ENCODE measurements at places on chromosomes 11 and 22. TPM values are rescaled to one million over a fixed set of nuclear protein-coding genes. Genes with fewer than 3 reads are reported as not detected.
A peak's percentile ranks its signal among the peaks of the same experiment; 100 is the strongest.

- H3K4me1 ChIP-seq = no peaks in the 10 kb centered on the region
- no peak overlapping the region for H3K27ac ChIP-seq
- H3K4me3 ChIP-seq = no peak overlapping the region
- DNase-seq = no peak
Observed at GRCh38 chr11:4677948-4678347, 19.7 kb downstream of the OR51E2 start.

SEC14L2 gene
- total RNA-seq = 9.4 TPM

DNA sequence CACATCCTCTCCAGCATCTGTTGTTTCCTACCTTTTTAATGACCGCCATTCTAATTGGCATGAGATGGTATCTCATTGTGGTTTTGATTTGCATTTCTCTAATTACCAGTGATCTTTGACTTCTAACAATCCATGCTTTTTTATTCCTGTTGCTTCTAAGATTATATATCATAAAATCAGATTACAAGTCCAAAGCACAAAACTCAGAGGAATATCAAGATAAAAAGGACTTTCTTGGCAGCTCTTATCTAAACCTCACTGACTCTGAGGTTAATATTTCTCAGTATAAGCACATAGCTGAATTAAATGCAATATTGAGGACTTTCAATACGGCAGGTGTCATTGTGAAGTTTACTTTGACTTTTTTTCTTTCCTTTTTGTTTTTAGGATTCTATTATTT is 11.4 kb downstream of the SLC5A12 start:
- H3K27me3 ChIP-seq = no peaks in the 10 kb centered on the region
- H3K27ac ChIP-seq = no peak overlapping the region
- H3K4me3 ChIP-seq = no peak overlapping the region
- no peaks in the 10 kb centered on the region for H3K36me3 ChIP-seq

DNA sequence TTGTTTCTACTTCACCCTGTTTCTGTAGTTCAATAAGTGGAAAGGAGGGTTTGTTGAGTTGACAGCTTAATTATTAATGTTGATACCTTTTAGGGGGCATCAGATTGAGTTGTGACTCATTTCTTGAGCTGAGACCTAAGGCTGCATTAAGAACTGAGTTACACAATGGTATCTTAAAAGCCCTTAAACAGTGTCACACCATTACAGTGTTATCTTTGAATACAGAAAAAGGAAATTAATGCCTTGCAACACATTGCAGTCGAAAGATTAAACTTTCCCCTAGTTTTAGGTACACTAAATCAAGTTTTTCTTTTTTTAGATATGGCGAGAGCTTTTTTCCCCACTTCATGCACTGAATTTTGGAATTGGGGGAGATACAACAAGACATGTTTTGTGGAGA is 16.7 kb downstream of the PAFAH1B2 start:
- no peak for DNase-seq
- H3K27me3 ChIP-seq = no peaks in the 10 kb centered on the region
- peak overlapping the region; percentile 34 for H3K27ac ChIP-seq

DNA sequence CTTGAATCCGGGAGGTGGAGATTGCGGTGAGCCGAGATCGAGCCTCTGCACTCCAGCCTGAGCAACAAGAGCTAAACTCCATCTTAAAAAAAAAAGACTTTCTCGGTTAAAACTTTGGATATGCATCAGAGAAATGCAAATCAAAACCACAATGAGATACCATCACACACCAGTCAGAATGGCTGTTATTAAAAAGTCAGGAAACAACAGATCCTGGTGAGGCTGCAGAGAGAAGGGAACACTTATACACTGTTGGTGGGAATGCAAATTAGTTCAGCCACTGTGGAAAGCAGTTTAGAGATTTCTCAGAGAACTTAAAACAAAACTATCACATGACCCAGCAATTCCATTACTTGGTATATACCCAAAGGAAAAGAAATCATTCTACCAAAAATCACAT is 619.4 kb upstream of the KIRREL3 start:
- DNase-seq = no peak
- no peak overlapping the region for H3K27ac ChIP-seq
- H3K4me3 ChIP-seq = no peak overlapping the region
- no peaks in the 10 kb centered on the region for H3K36me3 ChIP-seq
- H3K4me1 ChIP-seq = no peaks in the 10 kb centered on the region
- no peaks in the 10 kb centered on the region for H3K27me3 ChIP-seq

DNA sequence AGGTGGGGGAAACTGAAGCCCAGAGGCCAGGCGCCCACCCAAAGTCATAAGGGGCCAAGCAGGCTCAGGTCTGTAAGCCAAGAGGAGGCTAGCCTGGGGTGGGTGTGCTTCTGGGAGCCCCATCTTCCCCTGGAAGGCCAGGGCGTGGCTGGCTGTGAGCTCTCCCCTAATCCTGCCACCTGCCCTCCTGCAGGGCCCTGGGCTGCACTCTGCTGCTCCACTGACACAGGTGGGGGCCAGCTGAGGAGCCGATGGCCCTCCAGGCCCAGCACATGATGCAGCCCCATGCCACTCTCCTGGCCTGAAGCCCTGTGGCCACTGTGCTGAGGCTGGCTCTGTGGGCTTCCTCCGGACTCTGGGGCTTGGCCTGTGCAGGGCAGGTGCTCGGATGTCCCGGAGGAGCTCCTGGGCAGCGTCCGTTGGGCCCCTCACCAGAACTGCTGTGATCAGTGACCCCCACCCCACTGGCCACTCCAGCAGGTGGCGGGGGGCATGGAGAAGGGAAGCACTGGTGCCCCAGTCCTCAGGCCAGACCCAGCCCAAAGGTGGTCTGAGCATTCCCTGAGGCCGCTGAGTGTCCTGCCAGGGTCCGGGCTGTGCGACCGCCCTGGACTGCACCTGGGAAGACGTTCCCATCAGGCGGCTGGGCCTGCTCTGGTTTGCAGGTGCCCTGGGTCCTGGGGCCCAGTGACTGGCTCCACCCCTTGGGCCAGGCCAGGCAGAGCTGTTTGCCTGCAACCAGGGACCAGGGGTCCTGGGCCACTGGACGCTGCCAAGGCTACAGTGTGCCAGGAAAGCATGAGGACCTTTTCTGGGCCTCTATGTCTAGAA is 8.5 kb downstream of the PIM3 start:
- peaks cover 35% of the 10 kb centered on the region for H3K4me1 ChIP-seq
- no peak for DNase-seq
- H3K27ac ChIP-seq = no peak overlapping the region
- no peak overlapping the region for H3K4me3 ChIP-seq
- no peaks in the 10 kb centered on the region for H3K27me3 ChIP-seq

DNA sequence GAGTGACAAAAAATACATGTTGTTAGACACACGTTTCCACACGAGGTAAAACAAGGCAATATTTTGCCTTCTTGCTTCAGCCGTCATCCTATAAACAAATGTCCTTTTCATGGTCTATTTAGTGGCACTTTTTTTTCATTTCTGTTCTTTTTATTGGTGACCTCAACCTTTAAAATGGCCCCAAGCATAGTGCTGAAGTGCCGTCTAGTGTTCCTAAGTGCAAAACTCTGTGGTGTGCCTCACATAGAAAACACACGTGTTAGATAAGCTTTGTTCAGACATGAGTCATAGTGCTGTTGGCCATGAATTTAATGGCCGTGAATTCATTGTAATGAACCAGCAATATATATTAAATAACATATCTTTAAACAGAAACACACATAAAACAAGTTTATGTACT is 15.6 kb downstream of the OVCH2 start:
- H3K4me3 ChIP-seq = no peak overlapping the region
- H3K27ac ChIP-seq = no peak overlapping the region
- DNase-seq = no peak
- H3K4me1 ChIP-seq = peaks cover 17% of the 10 kb centered on the region

- H3K4me1 ChIP-seq = no peaks in the 10 kb centered on the region
- no peak overlapping the region for H3K27ac ChIP-seq
- H3K36me3 ChIP-seq = no peaks in the 10 kb centered on the region
- DNase-seq = no peak
- no peaks in the 10 kb centered on the region for H3K27me3 ChIP-seq
Observed at GRCh38 chr22:36796552-36797175, 20.2 kb downstream of the PVALB start.

CCDC81 gene
- total RNA-seq = 0.16 TPM

- no peaks in the 10 kb centered on the region for H3K36me3 ChIP-seq
- H3K27me3 ChIP-seq = no peaks in the 10 kb centered on the region
- H3K4me1 ChIP-seq = no peaks in the 10 kb centered on the region
Observed at GRCh38 chr22:26848244-26848920, 191.0 kb downstream of the MIAT start.

DNA sequence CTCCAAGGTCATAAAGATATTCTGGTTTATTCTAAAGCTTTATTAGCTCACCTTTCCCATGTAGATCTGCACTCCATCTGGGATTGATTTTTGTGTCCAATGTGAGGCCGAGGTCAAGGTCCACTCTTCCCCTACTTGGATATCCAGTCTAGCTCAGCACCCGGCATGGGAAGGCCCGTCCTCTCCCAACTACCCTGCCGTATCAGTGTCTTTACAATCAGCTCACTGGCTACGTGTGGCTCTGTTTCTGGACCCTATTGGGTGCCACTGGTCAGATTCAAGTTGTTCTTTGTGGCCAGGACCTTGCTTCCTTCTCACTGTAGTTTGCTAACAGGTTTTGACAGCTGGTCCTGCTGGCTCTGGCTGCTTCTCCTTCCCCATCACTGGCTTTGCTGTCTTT is 30.9 kb downstream of the KCNQ1OT1 start:
- no peak overlapping the region for H3K4me3 ChIP-seq
- H3K4me1 ChIP-seq = no peaks in the 10 kb centered on the region
- no peak for DNase-seq
- no peaks in the 10 kb centered on the region for H3K27me3 ChIP-seq

DNA sequence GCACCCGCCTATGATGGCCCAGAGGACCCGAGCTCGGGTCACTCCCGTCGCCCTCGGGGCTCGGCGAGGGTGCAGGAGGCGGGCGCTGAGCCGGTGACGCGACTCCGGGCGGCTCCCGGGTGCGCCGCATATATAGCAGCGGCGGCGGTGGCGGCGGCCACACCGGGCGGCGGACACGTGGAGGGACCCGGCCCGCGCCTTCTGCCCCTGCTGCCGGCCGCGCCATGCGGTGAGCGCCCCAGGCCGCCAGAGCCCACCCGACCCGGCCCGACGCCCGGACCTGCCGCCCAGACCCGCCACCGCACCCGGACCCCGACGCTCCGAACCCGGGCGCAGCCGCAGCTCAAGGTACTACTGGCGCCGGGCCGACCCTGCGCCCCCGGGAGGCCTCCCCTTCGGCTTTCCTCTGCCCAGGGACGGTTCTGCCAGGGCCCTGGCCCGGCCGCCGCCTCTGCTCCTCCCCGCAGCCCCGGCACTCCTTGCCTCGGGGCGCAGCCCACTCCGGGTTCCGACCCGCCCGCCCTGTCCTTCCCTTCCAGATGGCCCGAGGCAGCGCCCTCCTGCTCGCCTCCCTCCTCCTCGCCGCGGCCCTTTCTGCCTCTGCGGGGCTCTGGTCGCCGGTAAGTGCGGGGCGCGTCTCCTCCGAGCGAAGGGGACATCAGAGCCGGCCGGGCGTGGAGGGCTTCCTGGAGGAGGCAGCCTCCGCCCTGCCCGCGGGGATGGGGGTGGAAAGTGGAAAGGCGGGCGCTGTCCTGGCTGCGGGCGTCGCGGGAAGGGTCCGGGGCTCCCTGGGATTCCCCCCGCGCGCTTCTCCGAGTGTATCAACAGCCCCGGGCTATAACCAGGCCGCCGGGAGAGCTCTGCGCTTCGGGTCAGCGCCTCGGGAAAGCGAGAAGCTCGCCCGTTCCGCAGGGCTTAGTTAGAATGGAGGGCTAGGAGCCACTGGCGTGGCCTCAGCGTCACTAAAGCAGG is at the start of gene GAL:
GAL (plus strand) TSS at position 160 of the 972 bp plus-strand sequence; CDS start at position 540, 380 bp downstream.
- no peak within 1 kb of the TSS for H3K27ac ChIP-seq
- peak; percentile 43 for DNase-seq
- H3K27me3 ChIP-seq = peaks cover 46% of the 10 kb centered on the region
- peaks cover 4% of the 10 kb centered on the region for H3K4me1 ChIP-seq
- H3K36me3 ChIP-seq = no peaks in the 10 kb centered on the region
- peak within 1 kb of the TSS; percentile 53 for H3K4me3 ChIP-seq

DNA sequence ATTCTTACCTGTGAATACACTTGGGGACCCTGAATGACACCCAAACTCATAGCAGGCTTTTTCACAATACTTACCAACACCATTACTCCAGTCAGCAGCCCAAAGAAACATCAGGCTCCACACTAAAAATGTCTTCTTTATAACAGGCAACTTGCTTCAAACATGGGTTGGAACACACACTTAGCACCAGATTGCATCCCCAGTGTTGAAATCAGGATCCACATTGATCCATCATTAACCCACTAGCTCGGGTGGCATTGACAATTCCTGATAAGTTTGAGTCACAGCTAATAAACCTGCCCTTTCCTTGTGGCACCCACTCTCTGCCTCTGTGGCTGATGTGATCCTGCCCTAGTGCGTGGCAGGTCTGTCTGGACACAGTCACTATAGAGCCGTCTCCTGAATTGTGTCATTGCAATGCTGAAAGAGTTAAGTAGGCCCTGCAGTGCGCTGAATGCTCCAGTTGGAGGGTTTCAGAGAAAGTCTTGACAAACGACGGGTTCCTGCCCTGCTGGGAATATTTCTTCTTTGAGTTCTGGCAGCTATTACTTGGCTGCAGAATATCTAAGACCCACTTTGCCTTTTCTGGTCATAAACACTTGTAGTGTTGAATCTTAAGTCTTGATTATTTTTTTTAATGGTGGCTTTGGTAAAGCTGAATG is 19.6 kb upstream of the C11orf96 start:
- H3K4me3 ChIP-seq = no peak overlapping the region
- peaks cover 18% of the 10 kb centered on the region for H3K4me1 ChIP-seq
- no peaks in the 10 kb centered on the region for H3K27me3 ChIP-seq
- peaks cover 13% of the 10 kb centered on the region for H3K36me3 ChIP-seq
- no peak for DNase-seq
